T-helper 17 cell (primary cell): ENCODE measurements at places on chromosomes 6 and 20. TPM values are rescaled to one million over a fixed set of nuclear protein-coding genes. Genes with fewer than 3 reads are reported as not detected.
A peak's percentile ranks its signal among the peaks of the same experiment; 100 is the strongest.

DNA sequence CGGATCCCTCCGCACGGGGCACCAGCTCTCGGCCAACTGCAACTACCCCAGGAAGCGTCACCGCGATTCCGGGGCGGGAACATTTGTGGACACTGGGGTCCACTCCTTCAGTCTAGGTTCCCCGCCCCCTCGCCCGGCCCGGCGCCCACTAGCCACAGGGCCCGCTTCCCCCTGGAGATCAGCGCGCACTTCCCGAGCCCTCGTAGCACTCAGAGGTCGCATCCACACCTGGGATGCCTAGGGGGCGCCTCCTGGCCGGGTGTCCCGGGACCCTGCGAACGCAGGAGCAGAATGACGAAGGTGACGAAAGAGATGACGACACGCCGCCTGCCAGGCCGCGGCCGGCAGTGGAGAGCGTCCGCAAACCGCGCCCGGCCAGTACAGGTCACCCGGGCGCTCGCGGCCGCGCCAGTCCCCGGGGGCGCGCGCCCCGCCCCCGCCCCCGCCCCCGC is 309 bp upstream of the AIG1 start:
- H3K4me1 ChIP-seq = peaks cover 21% of the 10 kb centered on the region
- DNase-seq = peak; percentile 62
- no peaks in the 10 kb centered on the region for H3K27me3 ChIP-seq
- peak overlapping the region; percentile 92 for H3K4me3 ChIP-seq

DNA sequence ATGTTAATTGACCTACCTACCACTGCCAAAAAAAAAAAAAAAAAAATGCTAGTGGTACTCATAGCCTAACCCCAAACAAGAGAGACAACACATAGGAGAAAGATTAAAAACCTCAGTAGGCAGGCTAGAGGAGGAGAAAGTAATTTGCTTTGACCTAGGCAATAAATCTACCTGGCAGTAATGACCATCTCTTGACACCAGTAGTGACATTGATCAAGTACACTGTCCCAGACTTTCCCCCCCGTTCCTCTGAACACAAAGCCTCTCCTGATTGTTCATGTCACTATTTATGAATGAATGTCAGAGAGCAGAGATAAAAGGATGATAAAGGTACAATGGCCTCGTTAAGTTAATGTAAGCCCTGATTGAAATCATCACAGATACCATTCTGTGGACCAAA is 746.8 kb downstream of the CBLN4 start:
- no peaks in the 10 kb centered on the region for H3K36me3 ChIP-seq
- no peak overlapping the region for H3K27ac ChIP-seq
- H3K4me1 ChIP-seq = no peaks in the 10 kb centered on the region
- no peak for DNase-seq

DNA sequence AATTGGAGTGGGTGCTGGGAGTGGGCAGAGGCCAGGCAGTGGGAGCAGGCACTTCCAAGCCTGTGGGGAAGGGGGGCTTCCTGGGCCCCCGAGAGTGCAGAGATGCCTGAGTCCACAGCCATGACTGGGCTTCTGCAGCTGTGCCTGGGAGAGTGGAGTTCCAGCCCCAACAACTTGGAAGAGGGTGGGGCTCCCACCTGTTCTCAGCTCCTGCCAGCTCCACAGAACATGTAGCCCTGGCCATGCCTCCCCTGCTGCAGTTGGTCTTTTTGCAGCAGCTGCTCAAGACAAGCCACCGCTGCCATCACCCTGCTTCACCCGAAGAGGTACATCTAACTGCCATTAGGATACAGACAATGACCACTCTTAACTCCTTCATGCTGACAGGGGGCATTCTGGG is 1092.3 kb downstream of the KHDRBS2 start:
- H3K4me3 ChIP-seq = no peak overlapping the region
- H3K27me3 ChIP-seq = no peaks in the 10 kb centered on the region
- H3K4me1 ChIP-seq = no peaks in the 10 kb centered on the region
- DNase-seq = no peak
- no peak overlapping the region for H3K27ac ChIP-seq

Gene VSTM2L
- total RNA-seq = not detected

Gene RSPH9
- total RNA-seq = not detected

DNA sequence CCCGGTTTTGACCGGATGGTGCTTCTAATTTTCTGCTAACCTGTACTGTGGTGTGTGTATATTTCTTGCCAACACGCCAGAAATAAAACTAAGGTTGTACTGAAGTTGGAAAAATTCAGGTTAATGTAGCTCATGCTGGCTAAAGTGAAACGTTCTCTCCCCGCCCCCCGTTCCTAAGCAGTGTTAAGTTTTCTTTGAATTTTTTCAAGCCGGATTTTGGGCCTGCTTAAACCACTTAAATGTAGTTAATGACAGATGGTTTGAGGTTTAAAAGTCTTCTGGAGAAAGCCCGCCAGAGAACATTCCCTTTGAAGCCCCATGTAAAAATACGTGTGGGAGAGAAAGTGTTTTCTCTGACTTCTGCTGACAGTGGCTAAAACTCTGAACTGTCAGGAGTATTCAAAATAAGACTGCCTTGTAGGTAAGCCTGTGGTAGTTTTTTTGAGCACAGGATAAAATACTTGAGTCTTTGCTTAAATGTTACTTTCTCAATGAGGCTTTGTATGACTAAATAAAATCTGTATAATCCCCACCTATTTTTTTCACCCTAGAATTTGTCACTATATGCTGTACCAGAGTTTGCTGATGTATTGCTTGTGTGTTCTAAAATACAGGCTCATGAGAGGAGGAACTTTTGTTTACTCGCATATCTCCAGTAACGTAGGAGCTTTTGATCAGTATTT is 101.3 kb downstream of the OR2B2 start:
- peak overlapping the region; percentile 92 for H3K4me3 ChIP-seq
- no peaks in the 10 kb centered on the region for H3K27me3 ChIP-seq
- peak overlapping the region; percentile 96 for H3K27ac ChIP-seq
- peaks cover 37% of the 10 kb centered on the region for H3K4me1 ChIP-seq
- H3K36me3 ChIP-seq = peaks cover 3% of the 10 kb centered on the region

DNA sequence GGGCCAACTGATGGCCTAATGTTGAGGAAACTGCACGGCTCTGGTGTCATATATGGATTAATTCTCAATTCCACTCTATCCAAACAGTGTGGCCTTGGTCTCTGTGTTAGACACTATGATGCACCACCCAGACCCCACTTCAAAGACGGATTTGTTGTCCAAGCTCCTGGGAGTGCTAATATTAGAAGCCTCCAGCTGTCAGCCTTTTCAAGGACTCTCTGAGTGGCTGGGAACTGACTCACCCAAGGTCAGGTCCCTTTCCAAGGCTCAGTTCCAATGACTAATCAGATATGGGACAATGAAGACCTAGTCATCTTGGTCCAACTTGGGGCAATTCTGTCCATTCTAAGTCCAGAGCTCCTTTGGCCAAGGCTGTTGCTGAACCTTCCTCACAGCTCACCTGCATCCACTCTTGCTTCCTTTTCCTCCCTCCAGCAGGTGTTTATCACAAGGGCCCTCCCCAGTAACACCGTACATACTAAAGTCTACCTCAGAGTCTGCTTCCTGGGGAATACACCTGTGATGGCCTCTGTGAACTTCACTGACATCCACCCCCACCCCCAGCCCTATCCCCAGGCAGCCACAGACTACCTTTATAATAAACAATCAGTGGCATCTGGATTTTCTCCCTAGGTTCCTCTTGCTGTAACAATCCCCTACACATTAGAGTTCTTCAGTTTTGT is 7.2 kb upstream of the IL20RA start:
- no peak overlapping the region for H3K4me3 ChIP-seq
- no peak for DNase-seq
- H3K27me3 ChIP-seq = peaks cover 76% of the 10 kb centered on the region
- H3K27ac ChIP-seq = peak overlapping the region; percentile 56
- peaks cover 2% of the 10 kb centered on the region for H3K4me1 ChIP-seq
- peaks cover 6% of the 10 kb centered on the region for H3K36me3 ChIP-seq

- no peaks in the 10 kb centered on the region for H3K36me3 ChIP-seq
- H3K4me3 ChIP-seq = no peak overlapping the region
- H3K27me3 ChIP-seq = peaks cover 10% of the 10 kb centered on the region
- H3K27ac ChIP-seq = no peak overlapping the region
- DNase-seq = no peak
- H3K4me1 ChIP-seq = peaks cover 2% of the 10 kb centered on the region
Observed at GRCh38 chr6:155493694-155494143, 38.1 kb upstream of the NOX3 start.

DNA sequence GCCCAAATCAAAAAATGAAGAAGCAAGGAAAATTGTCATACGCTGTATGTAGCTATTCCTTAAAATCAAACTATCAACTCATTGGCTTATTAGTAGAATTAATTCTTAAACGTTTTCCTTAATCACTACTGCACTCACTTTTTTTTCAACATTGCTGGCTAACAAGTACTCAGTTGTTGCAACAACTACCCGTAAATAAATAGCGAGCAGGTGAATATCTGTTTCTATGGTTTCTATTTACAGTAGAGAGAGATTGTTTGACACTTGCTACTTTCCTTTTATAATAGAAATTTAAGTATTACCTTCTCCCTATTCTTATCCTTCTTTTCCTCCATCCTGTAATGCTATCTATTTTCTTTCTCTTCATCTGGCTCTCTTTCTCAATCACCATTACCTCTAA is 25.1 kb downstream of the FRK start:
- H3K36me3 ChIP-seq = no peaks in the 10 kb centered on the region
- no peak overlapping the region for H3K4me3 ChIP-seq
- no peak for DNase-seq
- peaks cover 16% of the 10 kb centered on the region for H3K27me3 ChIP-seq

Gene MICA
- total RNA-seq = 11.2 TPM

Gene MICAL1
- total RNA-seq = 136 TPM

GRCh38 chr6:34018961-34019606 is 126.8 kb downstream of the GRM4 start:
- no peak for DNase-seq
- peaks cover 2% of the 10 kb centered on the region for H3K4me1 ChIP-seq
- peaks cover 19% of the 10 kb centered on the region for H3K27me3 ChIP-seq
- no peak overlapping the region for H3K4me3 ChIP-seq
- H3K36me3 ChIP-seq = peaks cover 3% of the 10 kb centered on the region

DNA sequence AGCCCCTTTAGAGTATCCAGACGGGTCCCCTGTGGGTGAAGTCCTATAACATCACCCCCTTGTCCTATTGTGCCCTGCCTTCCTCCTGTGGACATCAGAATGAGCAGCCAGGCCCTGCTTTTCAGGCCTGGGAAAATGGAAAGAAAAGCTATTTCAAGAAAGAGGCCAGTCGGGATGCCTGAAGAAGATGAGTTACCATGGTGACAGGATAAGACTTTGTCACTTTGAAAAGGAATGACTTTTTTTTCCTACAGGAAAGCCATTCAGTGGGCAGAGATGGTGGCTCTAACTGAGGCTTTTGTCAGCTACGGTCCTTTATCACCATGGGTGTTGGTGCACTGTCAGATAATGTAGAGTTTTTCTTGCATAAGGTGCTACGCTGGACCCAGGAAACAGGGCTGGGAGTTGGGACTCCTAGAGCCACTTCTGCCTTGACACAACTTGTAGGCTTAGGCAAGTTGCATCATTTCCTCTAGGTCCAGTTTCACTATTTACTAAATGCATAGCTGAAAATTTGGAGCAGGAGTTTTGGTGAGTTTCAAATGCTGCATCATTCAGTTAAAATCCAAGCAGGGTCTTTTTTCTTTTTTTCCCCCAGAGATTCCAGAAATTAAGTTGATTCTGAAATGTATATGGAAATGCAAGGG is 293.6 kb upstream of the PRND start:
- H3K27me3 ChIP-seq = peaks cover 64% of the 10 kb centered on the region
- H3K36me3 ChIP-seq = no peaks in the 10 kb centered on the region
- H3K4me1 ChIP-seq = no peaks in the 10 kb centered on the region
- no peak overlapping the region for H3K27ac ChIP-seq

Gene HAO1
- not detected for total RNA-seq

GRCh38 chr6:105137388-105137787 is 42.4 kb downstream of the POPDC3 start:
- H3K4me1 ChIP-seq = peaks cover 11% of the 10 kb centered on the region
- no peak for DNase-seq
- H3K27ac ChIP-seq = no peak overlapping the region
- H3K4me3 ChIP-seq = peak overlapping the region; percentile 80
- peaks cover 73% of the 10 kb centered on the region for H3K27me3 ChIP-seq

- H3K27ac ChIP-seq = no peak overlapping the region
- no peak for DNase-seq
- no peak overlapping the region for H3K4me3 ChIP-seq
- H3K36me3 ChIP-seq = peaks cover 2% of the 10 kb centered on the region
- peaks cover 72% of the 10 kb centered on the region for H3K27me3 ChIP-seq
Observed at GRCh38 chr20:48294196-48294595, 508.9 kb upstream of the SULF2 start.

Gene HDGFL1
- not detected for total RNA-seq

DNA sequence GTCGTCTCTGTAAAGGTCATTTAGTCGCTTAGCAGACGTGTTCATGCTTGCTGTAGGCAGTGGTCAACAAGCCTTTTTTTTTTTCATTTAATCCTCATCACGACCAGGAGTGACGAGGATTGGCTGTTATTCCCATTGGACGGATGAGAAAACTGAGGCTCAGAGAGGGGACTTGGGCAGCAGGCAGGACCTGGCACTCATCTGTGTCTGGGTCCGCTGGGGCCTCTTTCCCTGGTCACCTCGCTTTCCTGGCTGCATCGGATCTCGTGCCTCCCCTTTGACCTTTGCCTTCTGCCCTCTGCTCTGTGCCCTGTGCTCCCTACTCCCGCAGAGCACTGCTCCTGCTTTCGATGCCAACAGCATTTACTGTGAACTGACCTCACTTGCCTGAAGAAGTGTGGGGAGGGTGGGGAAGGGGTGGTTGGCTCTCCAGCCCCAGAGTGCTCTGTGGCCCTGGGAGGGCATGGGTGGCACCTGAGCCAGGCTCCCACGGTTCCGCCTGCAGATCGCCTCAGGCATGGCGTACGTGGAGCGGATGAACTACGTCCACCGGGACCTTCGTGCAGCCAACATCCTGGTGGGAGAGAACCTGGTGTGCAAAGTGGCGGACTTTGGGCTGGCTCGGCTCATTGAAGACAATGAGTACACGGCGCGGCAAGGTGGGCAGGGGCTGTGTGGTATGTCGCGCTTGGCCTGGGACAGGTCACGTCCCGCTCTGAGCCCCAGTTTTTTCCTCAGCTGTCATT is 56.2 kb downstream of the SRC start:
- H3K4me1 ChIP-seq = peaks cover 5% of the 10 kb centered on the region
- H3K4me3 ChIP-seq = no peak overlapping the region
- H3K27ac ChIP-seq = no peak overlapping the region
- peaks cover 12% of the 10 kb centered on the region for H3K27me3 ChIP-seq
- no peaks in the 10 kb centered on the region for H3K36me3 ChIP-seq

GRCh38 chr20:32050851-32051556 is 1.0 kb upstream of the HCK start:
- peaks cover 13% of the 10 kb centered on the region for H3K4me1 ChIP-seq
- H3K4me3 ChIP-seq = peak overlapping the region; percentile 82
- DNase-seq = no peak
- peaks cover 14% of the 10 kb centered on the region for H3K36me3 ChIP-seq
- peaks cover 70% of the 10 kb centered on the region for H3K27me3 ChIP-seq

GRCh38 chr6:13053006-13053461 is 275.3 kb downstream of the TBC1D7 start:
- DNase-seq = no peak
- H3K4me3 ChIP-seq = no peak overlapping the region
- peaks cover 42% of the 10 kb centered on the region for H3K27me3 ChIP-seq
- H3K36me3 ChIP-seq = no peaks in the 10 kb centered on the region

- no peaks in the 10 kb centered on the region for H3K36me3 ChIP-seq
- H3K4me1 ChIP-seq = peaks cover 30% of the 10 kb centered on the region
- H3K4me3 ChIP-seq = no peak overlapping the region
- no peak for DNase-seq
- H3K27me3 ChIP-seq = no peaks in the 10 kb centered on the region
Observed at GRCh38 chr6:53648184-53648943, 17.2 kb downstream of the KLHL31 start.

Gene LY6G6F
- total RNA-seq = 1.6 TPM
